ENCODE measurements at places on chromosomes 5 and 9.

DNA sequence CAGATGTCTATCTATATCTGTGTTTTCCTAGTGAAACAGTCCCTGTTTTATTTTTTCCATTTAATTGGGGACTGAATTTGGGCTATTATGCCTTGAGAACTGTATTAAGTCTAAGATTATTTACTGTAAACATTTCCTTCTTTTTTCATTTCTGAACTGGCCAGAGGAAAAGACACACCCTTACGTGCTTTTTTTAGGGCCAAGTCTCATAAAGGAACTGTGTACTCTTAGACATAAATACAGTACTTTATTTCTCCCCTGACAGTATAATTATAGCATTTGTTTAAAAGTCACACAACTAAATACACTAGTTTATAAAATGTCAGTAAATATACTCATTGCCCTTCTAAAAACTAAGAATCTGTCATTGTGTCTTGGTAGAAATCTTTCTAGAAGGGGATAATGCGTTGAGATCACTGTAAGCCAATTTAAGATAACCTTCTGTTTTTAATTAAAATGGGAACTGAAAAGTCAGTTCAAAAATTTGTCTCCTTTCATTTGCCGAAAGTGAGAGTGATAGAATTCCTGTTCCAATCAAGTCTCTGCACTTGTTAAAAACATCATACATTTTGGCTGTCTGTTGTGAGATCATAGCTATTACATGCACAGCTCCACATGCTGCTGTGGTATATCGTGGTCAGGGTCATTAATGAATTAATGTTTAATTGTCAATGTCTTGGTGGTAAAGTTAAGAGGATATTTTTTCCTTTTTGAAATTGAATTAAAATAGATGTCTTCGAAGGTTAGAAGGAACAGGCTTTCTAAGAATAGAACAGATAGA, 132.1 kb downstream of the FOCAD start:
- DNase-seq: no peak

DNA sequence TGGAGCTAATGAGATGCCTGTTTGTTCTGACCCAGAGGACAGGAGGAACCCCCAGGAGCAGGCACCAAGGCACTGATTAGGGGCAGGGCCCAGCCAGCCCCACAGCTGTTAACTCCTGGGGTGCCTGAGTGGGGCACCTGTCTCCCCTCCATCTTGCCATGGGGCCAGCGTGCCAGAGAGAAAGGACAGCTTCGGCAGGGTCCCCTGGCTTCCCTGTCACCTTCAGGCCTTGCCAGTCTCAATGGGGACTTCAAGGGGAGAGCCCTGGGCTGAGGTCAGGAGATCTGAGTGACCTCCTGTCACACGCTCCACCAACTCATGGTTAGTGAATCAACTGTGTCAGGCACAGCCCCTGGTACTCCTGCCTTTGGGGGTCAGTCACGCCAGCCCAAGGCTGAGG, 152.7 kb upstream of the MVB12B start:
- no peak for DNase-seq

GRCh38 chr5:177354711-177355110, 3.0 kb upstream of the RGS14 start:
- no peak for DNase-seq

DNA sequence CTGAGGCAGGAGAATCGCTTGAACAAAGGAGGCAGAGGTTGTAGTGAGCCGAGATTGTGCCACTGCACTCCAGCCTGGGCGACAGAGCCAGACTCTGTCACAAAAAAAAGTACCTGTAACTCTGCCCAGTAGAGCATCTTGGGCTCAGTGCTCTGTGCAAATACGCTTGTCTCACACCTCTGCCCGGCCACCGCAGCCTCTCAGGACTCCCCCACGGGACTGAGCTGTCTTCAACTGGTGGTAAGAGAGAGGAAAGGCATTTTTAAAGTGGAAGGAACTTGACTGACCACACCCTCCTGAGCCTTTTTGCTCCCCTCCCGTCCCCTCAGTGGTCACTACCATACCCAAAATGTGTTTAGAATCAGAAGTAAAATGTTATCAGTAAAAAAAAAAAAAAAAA, 174.3 kb upstream of the PIK3R1 start:
- DNase-seq: no peak

GRCh38 chr5:33857037-33857436, 34.8 kb downstream of the ADAMTS12 start:
- DNase-seq: no peak

- no peak for DNase-seq
Observed at GRCh38 chr5:111309384-111309783, 85.2 kb downstream of the CAMK4 start.

DNA sequence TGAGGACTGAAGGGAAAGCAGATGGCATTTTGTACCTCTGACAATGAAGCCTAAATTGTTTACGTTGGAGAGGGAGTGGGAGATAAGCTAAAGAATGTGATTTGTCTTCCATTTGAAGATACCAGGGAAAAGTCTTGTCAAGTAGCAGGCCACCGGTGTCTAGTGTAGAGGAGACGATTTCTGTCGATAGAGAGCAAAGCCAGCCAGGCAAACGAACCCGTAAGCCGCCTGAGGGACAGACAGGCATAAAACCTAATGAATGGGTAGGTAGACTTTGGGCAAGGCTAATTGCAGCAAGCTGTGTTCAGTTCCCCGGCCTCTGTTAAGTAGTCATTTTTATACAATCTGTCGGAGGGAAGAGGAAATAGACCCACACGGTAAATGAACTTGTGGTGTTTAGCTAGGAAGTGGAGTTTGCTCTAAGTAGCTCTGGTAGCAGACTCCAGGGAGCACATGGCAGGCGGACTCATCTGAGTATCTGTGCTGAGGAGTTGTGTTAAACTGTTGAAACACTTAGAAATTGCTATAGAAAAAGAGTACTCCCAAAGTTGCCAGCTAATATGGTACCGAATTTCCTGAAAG, 28.8 kb downstream of the SMARCA2 start:
- DNase-seq: no peak

- DNase-seq: no peak
Observed at GRCh38 chr5:108623826-108624225, 123.9 kb upstream of the FER start.

GRCh38 chr5:132381614-132382013, 12.1 kb downstream of the SLC22A5 start:
- DNase-seq: no peak

DNA sequence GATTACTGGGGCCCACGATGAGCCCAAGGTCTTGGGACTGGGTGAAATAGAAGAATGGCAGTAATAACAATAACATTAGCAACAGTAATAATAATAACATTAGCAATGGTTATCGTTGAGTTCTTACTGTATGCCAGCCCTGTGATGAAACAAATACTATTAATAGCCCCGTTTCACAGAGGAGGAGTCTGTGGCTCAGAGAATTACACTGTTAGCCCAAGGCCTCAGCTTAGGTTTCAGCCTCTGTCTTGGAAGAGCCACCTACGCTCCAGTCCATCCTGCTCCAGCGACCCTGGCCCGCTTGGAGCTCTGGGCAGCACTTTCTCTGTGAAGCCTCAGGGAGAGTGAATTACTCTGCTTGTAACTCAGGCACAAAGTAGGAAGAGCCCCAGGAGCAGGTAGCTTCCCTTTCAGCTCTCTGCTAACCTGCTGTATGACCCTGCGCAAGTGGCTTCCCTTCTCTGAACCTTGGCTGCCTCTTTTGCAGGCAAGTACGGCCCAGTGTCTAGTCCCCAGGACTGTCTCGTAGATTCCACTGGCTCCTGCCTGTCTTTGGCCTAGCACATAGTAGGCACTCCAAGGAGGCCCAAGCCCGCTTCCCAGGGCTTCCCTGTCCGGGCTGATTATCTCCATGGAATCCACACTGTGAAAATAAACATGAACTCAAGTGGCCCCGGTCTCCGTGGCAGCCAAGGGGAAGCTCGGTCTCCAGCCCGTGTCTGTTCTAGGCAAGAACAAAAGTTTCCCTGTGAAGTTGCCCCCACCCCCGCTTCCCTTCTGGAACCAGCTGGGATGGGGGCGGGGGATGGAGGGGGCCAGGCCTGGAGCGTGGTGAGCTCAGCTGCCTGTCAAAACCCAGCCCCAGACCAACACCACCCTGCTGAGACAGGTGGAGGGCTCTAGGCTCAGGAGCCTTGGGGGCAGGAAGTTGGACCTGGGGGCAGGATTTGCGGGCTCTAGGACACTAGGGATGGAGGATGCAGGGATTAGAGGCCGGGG, 26.2 kb upstream of the LMX1B start:
- DNase-seq: no peak

DNA sequence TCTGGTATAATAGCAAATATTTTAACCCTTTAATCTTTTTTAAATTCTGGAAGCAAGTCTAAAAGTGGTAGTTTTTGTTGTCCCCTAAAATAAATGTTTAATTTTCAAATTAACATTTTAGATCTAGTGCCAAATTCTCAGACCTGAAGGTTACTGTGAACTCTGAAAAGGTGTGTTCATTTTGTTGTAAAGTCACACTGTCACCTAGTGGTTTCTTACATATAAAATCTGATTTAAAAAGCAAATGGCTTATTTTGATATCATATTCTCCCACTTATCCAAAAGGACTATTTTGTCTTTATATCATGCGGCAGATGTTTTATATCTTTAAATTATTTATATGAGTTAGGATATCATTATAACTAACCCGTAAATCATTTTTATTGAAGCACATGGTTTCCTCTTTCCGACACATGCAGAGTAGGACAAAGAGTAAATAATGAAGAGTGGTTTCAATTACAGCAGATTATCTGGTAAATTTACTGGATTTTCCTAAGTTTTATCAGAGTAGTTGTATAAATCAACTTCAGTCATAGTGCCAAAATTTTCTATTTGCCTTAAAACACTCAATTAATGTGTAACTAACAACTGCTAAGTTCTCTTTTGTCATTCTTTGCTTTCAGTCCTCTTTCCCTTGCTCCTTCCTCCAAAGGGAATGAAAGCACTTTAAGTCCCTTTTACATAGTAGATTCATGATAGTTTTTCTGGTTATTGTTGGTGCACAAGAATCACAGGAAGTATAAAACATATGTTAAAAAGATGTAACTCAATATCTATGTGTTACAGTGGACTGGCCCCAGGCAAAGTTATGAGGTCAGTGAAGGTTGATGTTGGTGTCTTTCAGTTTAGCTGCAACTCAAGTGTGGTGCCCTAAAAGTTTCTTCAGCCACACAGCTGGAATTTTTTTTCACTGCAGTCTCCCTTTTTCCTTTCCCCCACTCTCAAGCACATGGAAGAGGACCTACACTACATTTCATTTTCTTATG, 189.6 kb downstream of the COX7C start:
- DNase-seq: no peak

GRCh38 chr5:97364731-97365130, 181.7 kb upstream of the RIOK2 start:
- DNase-seq: no peak

DNA sequence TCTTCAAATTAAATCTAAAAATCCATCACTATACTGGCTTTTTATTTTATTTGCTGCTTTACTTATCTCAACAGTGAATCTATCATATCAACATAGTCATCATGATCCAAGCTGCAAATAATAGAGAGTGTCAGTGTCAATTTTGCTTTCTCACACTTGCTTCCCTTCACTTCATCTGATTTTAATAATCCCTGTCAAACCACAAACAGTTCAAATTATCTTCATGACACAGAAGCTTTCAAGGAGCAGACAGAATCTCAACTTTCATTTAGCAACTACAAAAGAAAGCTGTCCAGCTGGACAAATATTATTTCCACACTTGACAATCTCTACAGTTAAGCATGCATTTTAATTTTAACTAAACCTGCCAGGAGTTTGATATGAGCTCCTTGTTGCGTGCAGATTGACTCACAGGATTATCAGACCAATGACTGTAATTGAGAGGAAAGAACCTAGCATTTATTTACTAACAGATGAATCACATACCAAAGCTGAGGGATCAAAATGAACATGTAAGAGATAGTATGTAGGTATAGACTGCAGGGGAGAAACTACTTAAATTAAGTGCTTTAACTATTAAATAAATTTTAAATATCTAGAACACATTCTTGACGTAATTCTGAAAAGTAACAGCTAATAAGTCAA, 56.0 kb downstream of the KIAA0825 start:
- DNase-seq: no peak

DNA sequence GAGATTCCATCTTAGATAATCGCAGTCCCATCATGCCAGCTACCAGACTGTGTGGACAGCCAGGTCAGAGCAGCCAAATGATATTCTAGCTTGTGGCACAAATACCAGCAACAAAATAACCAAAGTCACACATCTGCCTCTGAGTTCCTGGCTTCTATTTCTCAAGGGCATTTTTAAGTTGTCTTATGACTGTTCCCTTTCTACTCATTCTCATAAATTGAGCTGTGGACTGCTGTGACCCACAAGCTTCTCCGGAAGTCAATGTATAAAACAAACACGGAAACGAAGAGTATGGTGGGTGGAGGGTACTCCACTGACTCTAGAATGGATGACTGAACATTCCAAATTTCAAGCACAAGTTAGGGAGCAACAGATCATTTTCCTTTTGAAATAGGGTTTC, 43.9 kb downstream of the PDCD1LG2 start:
- no peak for DNase-seq

GRCh38 chr9:37436540-37436939, 14.0 kb downstream of the GRHPR start:
- no peak for DNase-seq

GRCh38 chr5:156634301-156634700, 215.8 kb upstream of the PPP1R2B start:
- DNase-seq: no peak

GRCh38 chr9:15136646-15137045, 170.4 kb downstream of the TTC39B start:
- DNase-seq: no peak

DNA sequence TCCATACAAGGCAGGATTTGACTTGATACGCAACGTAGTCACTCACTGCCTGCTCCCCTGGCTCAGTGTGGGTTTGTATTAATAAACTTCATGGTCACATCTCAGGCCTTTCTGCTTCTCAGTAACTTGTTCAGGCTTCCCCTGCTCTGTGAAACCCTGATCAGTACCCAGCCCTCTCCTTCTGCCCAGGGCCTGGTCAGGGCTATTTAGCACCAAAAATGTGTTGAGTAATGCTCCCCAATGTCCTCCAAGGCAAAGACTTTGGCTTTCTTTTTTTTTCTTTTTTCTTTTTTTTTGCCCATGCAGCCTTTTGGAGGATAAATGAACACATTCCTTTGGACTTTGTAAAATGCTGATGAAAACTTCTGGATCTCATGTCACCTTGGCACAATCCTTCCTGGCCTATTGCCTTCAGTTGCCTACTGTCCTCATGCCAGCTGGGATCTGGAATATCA, 399.2 kb upstream of the KLF4 start:
- no peak for DNase-seq

DNA sequence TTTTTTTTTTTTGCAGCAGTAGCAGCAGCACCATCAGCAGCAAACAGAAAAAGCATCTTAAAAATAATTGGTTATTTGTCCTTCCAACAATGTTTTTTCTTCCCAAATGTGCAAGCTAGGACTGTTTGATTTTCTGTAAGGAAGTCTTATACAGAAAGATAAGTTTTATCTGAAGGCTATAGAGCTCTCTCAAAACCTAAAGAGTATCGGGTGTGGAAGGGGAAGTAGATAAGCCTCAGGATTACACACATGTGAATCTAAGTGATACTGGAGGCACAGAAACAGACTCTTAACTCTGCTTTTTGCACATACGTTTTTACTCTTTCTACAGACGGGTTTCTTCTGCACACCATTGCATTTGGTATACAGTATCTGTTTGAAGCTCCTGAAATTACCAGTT, 184.4 kb upstream of the FTMT start:
- DNase-seq: no peak

Data from NCI-H345 (cell line).